Cerebellar nuclear complex (tissue), 1 donor: ENCODE measurements at places on chromosomes 2 and 18.

- DNase-seq = no peak
Measured at GRCh38 chr2:84906108-84906899, 848 bp downstream of the TMSB10 start.

GRCh38 chr2:49971453-49971852 lies 817.1 kb upstream of the FSHR start:
- DNase-seq = no peak

GRCh38 chr2:190272457-190272842 lies 47.2 kb downstream of the HIBCH start:
- no peak for DNase-seq

GRCh38 chr2:138267161-138267901 lies 234.2 kb upstream of the SPOPL start:
- DNase-seq = no peak

- no peak for DNase-seq
Measured at GRCh38 chr18:29004921-29005320, 828.0 kb upstream of the CDH2 start.

- no peak for DNase-seq
Measured at GRCh38 chr2:199589306-199589705, 131.6 kb upstream of the SATB2 start.
